Tibial nerve (tissue), 4 donors: ENCODE measurements at places on chromosomes 6 and 20.

DNA sequence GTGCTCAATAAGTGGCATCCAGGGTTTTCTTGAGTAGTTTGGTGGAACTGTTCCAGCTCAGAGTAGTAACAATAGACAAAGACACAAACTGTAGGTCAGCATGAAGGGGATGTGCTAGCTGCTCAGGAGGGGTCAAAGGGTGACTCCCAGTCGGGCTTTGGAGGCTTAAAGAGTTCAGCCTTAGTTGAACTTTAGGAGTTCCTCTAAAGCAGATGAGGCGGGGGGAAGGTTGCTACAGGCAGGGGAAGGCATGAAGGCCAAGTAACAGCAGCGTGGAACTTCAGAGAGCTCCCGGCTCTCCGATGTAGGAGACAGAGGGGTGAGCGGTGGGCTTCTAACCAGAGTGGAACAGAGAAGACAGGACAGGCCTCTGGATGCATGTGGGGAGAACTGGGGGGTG is 115.5 kb upstream of the CD93 start:
- H3K4me1 ChIP-seq, result no peaks in the 10 kb centered on the region
- H3K36me3 ChIP-seq, result no peaks in the 10 kb centered on the region
- no peak overlapping the region for H3K27ac ChIP-seq
- no peak for DNase-seq
- H3K4me3 ChIP-seq, result no peak overlapping the region

- no peak overlapping the region for H3K27ac ChIP-seq
- H3K27me3 ChIP-seq, result no peaks in the 10 kb centered on the region
- no peak for DNase-seq
- peaks cover 7% of the 10 kb centered on the region for H3K4me1 ChIP-seq
These were observed 2.2 kb upstream of the NNAT start for GRCh38 chr20:37518606-37519507.

DNA sequence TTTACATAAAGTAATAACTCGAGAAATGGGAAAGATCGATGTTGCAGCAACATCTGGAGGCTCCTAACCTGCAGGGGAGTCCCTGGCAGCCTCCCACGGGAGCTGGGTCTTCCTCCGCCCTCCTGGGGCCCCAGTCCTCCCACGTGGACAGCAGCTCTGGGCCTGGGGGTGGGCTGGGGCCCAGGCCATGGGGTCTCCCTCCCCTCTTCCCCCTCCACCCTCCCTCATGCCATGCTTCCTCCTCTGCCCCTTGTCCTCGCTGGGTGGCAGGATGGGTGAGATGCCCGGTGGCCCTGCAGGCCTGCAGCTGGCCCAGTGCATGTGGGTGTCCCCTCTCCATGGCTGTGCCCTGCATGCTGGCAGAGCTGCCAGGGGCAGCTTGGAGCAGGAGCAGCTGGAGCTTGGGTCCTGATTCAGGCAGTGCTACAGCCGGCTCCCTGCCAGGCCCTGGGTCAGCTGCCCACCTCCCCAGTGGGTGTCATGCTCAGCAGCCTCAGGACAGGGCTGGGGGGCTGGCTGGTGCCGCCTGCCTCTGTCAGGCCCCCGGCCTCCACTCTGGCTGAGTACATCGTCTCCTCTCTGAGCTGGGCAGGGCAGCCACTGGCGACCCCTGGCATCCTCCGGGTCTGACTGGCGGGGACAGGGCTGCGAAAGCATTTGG is 48.9 kb upstream of the BHLHE23 start:
- no peak overlapping the region for H3K27ac ChIP-seq
- no peaks in the 10 kb centered on the region for H3K36me3 ChIP-seq
- no peak overlapping the region for H3K4me3 ChIP-seq
- H3K4me1 ChIP-seq, result peaks cover 3% of the 10 kb centered on the region
- DNase-seq, result no peak
- no peaks in the 10 kb centered on the region for H3K27me3 ChIP-seq

GRCh38 chr6:39843305-39844020 is 51.3 kb downstream of the DAAM2 start:
- H3K36me3 ChIP-seq, result no peaks in the 10 kb centered on the region
- DNase-seq, result no peak
- H3K4me3 ChIP-seq, result no peak overlapping the region
- H3K27me3 ChIP-seq, result no peaks in the 10 kb centered on the region
- peaks cover 82% of the 10 kb centered on the region for H3K4me1 ChIP-seq

- H3K4me3 ChIP-seq, result no peak overlapping the region
- no peak overlapping the region for H3K27ac ChIP-seq
- H3K27me3 ChIP-seq, result no peaks in the 10 kb centered on the region
- H3K4me1 ChIP-seq, result no peaks in the 10 kb centered on the region
- no peaks in the 10 kb centered on the region for H3K36me3 ChIP-seq
These were observed 1.8 kb upstream of the FRK start for GRCh38 chr6:116062496-116062895.

GRCh38 chr6:152952866-152953509 is 29.9 kb downstream of the FBXO5 start:
- H3K27ac ChIP-seq, result no peak overlapping the region
- H3K4me1 ChIP-seq, result no peaks in the 10 kb centered on the region
- no peaks in the 10 kb centered on the region for H3K27me3 ChIP-seq
- no peak overlapping the region for H3K4me3 ChIP-seq
- H3K36me3 ChIP-seq, result no peaks in the 10 kb centered on the region
- no peak for DNase-seq

DNA sequence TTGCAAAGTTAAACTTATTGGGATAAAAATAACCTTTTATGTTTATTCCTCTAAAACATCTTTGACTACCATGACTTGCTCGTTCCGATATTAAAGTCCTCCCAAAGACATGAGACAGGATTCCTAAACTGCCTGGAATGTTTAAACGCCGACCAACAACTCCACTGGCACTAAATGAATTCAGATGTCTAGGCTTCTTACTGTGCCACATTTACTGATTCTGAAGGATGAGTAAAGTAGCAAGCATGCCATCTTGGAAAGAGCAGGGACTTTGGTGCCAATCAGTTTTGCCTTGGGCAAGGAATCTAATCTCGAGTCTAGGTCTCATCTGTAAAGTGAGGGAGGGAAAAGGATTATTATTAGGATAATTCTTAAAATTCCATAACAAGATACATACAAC is 25.3 kb downstream of the MBOAT1 start:
- H3K4me1 ChIP-seq, result no peaks in the 10 kb centered on the region
- no peaks in the 10 kb centered on the region for H3K27me3 ChIP-seq
- DNase-seq, result no peak
- H3K36me3 ChIP-seq, result peaks cover 36% of the 10 kb centered on the region

DNA sequence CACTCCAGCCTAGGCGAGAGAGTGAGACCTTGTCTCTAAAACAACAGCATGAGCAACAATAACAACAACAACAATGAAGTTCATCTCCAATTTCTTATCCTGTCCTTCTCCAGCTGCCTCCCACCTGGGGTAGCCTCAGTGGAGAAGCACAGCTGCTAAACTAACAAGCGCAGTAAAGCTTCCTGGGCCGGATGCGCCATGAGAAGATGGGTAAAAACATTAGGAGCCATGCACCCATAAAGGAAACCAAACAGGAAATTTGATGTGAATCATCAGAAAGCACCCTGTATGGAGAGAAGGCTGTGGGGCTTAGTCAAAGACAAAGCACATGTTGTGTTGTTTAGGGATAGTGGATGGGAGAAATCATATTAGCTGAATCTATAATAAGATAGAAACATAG is 61.1 kb upstream of the CCN6 start:
- no peak for DNase-seq
- H3K4me1 ChIP-seq, result peaks cover 16% of the 10 kb centered on the region
- no peaks in the 10 kb centered on the region for H3K36me3 ChIP-seq
- H3K27ac ChIP-seq, result no peak overlapping the region
- H3K4me3 ChIP-seq, result no peak overlapping the region
- no peaks in the 10 kb centered on the region for H3K27me3 ChIP-seq

DNA sequence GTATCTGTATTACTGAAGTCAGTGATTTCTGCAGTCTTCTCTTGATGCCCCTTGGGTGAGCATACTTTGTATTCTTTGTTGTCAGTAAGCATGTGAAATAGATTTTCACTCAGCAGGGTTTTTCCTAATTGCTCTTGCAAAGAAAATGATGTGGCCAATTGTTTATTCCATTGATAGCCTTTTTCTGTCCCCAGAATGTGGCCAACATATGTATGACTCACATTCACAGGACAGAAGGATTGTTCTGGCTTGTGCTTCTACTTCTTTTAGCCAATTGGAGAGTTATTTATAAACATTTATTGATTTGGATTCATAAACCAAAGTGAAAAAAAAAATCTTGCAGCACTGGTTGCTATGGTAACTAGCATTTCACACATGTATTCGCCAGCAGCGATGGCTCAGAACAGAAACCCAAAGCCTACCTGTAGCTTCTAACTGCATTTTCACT is 54.4 kb upstream of the RBM24 start:
- no peaks in the 10 kb centered on the region for H3K36me3 ChIP-seq
- no peaks in the 10 kb centered on the region for H3K4me1 ChIP-seq
- no peak for DNase-seq
- H3K27ac ChIP-seq, result no peak overlapping the region
- H3K27me3 ChIP-seq, result no peaks in the 10 kb centered on the region
- no peak overlapping the region for H3K4me3 ChIP-seq

GRCh38 chr6:145813285-145814034 is 1.1 kb downstream of the FBXO30 start:
- no peaks in the 10 kb centered on the region for H3K36me3 ChIP-seq
- H3K27me3 ChIP-seq, result no peaks in the 10 kb centered on the region
- peak overlapping the region; percentile 92 for H3K27ac ChIP-seq
